MV-4-11 (cell line): ENCODE measurements at places on chromosomes 2 and 18.
A peak's percentile ranks its signal among the peaks of the same experiment; 100 is the strongest.

DNA sequence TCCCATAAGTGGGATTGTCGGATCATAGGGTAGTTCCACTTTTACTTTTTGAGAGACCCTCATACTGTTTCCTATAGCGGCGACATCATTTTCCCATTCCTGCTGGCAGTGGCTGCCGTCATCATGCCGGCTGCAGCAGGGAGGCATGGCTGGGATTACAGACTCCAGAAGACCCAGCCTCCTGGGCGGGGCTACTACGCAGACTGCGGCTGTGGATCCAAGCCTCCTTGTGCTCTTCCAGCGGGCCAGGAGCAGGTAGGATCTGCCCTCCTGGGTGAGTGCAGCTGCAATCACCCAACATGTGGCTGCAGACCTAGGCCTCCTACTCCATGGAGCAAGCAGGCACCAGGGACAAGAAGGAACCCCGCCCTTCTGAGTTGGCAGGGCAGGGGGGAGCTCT lies 359.2 kb downstream of the GALR1 start:
- DNase-seq: no peak

- DNase-seq: peak; percentile 86
These were observed 33.2 kb downstream of the ADCY3 start for GRCh38 chr2:24886691-24887304.

- no peak for DNase-seq
These were observed 17.5 kb upstream of the ACVR1 start for GRCh38 chr2:157893611-157894010.

DNA sequence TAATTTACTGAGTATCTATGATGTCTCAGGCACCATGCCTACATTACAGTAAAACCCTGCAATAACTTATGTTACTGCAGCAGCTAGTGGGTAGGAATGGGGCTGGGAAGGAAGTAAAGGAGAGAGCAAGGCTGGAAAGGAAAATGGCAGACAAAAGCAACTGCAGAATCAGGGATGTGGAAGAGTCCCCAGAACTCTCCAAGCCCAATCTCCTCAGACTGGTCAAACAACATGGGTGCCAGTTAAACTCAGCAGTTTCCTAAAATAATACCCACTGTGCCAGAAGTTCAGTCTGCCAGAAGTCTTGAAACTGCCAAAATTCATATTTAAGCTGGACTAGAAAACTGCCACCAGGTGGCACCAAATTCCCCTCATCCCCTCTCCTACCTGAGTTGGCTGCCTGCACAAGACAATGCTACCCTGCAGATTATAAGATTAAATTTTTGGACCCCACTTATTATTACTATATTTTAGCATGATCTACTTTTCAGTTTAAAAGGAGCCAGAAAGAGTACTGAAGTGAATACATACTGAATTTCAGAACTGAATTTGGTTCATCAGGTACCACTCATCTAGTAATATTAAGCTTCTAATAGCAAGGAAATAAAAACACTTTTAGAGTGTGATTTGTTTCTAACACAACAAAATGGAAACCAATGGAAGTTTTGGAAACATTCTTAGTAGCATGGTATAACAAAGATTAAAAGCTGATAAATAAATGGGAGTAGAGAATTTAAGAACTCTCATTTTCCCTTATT lies 86.8 kb upstream of the DNER start:
- peak; percentile 43 for DNase-seq

- DNase-seq: no peak
These were observed 14.4 kb upstream of the HAAO start for GRCh38 chr2:42806786-42807185.

GRCh38 chr18:75341267-75341666 lies 86.2 kb downstream of the SMIM21 start:
- DNase-seq: no peak

GRCh38 chr2:96801786-96802595 lies 14.1 kb upstream of the CNNM3 start:
- no peak for DNase-seq

- DNase-seq: no peak
These were observed 71.9 kb upstream of the SLC9A2 start for GRCh38 chr2:102547462-102547861.

- DNase-seq: no peak
These were observed 369.0 kb upstream of the CWC22 start for GRCh38 chr2:180376066-180376465.

DNA sequence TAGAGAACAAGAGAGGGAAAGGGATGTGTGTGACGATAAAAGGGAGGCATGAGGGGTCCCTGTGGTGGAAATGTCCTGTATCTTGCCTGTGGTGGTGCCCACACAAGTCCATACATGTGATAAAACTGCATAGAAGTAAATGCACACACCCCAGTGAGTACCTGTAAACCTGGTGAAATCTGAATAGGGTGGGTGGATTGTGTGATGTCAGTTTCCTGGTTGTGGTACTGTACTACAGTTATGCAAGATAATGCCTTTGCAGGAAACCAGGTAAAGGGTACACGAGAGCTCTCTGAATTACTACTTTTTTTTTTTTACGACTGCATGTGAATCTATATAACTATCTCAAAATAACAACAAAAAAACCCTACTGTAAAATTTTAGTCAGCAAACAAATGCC lies 22.1 kb downstream of the SERPINE2 start:
- no peak for DNase-seq

GRCh38 chr18:22172120-22172582 lies 2.8 kb downstream of the GATA6 start:
- no peak for DNase-seq

DNA sequence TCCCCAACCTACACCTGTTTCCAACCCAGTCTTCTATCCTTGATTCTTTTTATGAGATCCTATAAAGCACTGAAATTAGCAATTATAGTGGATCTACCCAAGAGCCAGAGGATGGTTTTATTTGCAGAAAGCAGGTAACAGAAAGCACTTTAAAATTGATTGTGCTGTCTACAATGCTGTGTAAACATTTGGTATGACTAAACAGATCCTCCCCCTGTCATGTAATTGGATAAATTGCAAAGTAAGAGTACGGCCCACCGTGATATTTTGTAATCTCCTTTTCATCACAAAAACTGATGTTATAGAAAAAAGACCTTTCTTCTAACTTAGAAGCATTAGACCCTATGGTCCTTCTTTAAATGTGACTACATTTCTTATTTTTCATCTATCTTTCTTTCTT lies 11.3 kb upstream of the PPP3R1 start:
- DNase-seq: no peak
